ENCODE measurements at places on chromosomes 12 and 14.

DNA sequence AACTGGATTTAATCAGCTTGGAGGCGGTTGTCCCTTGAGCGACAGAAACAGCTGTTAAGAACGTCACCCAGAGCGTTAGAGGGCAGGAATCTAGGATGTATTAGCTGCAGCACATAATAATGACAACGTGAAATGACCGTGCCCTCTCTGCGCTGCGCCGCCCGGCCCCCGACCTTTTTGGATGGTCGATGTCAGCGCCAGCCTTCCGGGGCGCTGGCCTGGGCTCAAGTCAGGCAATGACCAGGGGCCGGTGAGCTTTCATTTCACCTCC lies 427 bp upstream of the TMEM120B start:
- peak; percentile 88 for DNase-seq

GRCh38 chr12:131608740-131609690 lies 101.9 kb upstream of the SFSWAP start:
- DNase-seq = peak; percentile 59

GRCh38 chr14:90533591-90534021 lies 136.8 kb downstream of the CALM1 start:
- DNase-seq = no peak

DNA sequence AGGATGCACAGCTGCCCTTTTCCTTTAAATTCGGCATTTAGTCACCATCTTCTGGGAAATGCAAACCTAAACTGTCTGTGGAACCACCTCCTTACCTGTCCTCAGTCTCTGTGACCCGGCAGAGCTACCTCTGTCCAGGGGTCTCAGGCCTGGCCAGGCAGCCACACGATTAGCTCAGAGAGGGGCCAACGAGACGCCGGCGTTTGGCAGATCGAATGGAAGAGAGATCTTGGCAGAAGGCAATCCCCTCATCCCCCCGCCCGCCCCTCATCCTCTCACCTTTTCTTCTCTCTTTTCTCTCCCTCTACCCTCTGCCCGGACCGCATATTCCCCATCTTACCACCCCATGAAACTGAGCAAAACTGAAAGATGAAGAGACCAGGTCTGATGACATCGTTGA lies 101.0 kb downstream of the PIWIL1 start:
- DNase-seq = no peak

DNA sequence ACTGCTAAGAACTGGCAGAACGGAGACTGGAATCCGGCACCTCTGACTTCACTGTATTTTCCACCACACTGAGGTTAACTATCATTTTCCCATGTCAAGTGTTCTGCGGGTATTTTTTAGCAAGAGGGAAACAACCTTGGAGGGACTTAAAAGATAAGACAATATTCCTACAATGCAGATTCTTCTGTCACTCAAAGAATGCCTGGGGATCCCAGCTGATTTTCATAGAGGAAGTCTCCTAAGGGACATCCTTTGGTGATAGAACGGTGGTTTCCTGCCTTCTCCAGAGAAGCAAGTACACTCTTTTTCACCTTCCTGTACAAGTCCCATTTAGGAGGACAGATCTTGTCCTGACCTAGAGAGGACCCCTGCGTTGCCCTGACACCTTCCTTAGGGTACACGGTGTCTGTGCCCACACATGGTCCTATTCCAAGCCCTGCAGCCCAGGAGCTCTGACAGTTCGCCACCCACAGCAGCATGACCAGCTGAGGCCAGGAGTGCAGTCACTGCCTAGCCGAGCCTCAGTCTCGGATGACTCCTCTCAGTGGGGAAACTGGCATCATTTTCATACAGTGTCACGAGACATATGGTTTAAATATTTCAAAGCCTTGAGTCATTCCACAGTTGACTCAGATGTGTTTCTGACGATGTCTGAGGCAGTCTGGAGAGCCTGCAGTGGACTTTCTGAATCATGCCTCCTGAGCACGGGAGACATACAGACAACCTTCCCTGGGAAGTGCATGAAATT lies 181.3 kb upstream of the FKBP4 start:
- no peak for DNase-seq

- DNase-seq = no peak
These were observed 5.4 kb downstream of the VWF start for GRCh38 chr12:6118891-6119568.

GRCh38 chr12:7058850-7059395 lies 1.6 kb upstream of the C1S start:
- no peak for DNase-seq

DNA sequence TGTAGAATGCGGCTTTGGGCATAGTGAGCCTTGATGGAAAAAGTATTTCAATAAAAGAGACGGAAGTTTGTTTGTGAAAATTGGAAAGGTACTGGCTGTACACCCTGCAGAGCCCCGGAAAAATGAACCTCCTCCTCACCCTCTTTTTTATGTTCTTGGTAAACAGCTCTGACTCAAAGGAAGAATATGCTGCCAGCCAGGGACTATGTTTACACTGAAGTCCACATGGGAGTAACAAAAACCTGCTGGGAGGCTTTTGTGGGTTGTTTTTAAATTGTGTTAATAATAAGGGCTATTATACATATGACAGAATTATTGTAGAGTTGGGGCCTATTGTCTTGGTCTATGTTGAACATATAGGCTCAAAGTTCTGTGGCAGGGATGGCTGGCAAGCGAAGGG lies 70.7 kb downstream of the TTC8 start:
- DNase-seq = no peak

DNA sequence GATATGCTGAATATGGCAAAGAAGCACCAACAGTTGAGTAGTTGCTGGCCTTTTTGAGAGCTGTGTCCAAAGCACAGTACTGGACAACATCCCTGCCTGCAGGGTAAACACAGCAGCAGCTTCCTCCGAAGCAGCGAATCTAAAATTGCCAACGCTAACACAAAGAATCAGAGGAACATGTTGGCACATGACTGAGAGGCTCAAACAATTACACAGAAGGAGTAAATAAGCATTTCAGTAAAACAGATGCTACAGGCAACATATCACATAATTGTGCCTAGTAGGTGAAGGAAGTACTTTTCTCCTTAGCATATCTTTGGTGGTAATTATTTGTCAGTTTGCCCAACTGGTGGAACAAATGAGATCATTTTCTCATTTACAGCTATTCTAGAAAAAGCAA lies 52.1 kb downstream of the KICS2 start:
- no peak for DNase-seq

DNA sequence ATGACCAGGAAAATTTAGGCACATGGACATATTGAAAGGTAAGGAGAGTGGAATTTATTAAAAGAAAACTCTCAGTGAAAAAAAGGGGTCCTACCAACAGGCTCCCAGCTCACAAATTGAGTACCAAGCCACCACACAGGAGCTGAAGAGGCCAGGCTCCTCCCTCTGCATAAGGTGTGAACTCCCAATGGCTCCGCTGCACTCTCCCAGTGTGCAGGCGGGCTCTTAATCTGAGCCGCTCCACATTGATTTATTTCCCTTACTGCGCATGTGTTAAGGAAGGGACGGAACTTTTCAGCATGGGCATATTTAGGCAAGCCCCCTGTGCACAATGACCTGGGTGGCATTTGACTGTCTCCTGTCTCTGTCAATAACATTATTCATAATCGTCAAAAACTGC lies 68.6 kb upstream of the PLEKHG7 start:
- DNase-seq = no peak

DNA sequence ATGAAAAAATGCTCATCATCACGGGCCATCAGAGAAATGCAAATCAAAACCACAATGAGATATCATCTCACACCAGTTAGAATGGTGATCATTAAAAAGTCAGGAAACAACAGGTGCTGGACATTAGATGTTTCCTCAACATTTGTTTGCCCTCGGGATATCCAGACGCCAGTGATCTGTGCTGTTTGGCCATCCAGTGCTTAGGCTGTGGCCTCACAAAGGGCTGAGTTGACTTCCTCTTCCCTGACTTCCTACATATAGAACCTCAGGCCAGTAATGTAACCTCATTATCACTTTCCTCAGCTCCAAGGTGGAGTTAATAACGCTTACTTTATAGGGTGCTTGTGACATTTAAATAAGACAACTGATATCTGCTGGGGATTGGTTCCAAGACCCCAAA lies 51.8 kb downstream of the SLC15A5 start:
- no peak for DNase-seq

GRCh38 chr12:18723752-18724151 lies 14.1 kb downstream of the PLCZ1 start:
- DNase-seq = no peak

DNA sequence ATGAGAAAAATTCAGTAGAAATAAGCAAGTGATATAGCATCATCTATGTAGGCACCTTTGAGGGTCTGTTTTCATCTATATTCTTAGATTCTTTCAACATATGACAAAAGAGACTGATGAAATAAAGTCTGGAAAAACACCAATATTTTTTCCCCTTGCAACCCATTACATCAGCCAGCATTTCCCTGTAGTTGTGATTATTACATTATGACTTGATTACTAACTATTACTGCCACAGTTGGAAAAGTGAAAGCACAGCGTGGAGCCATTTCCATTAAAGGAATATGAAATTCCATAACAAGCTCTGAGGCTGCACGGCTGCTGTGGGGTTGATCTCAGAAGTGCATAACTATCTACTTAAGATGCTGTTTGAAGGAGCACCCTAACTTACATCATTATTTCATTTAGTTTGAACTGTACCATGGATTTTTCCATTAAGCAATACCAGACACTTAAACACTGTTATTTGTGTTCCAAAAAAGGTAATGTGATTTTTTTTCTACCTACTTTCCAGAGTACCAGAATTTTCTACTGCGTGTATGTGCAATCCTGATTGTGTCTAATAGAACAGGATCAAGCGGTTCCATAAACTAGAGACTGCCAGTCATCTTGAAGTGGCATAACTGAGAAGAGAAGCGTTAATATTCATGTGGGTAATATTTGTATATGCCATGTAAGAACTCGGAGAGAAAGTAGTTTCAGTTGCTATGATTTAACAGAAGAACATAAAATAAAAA lies 405.5 kb downstream of the MDGA2 start:
- DNase-seq = no peak

DNA sequence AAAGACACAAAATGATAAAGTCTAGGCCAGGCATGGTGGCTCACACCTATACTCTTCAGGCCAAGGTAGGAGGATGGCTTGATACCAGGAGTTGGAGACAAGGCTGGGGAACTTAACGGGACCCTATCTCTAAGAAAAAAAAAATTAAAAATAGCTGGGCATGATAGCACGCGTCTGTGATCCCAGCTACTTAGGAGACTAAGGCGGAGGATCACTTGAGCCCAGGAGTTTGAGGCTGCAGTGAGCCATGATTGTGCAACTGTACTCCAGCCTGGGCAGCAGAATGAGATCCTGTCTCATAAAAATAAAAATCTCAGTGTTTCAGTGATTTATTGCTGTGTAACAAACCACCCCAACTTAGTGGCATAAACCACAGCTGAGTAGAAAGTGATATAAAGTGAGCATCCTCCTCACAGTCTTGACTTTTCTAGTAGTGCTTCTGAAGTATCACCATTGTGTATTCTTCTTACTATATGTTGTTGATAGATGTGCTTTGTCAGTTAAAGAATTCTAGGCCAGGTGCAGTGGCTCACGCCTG lies 10.6 kb upstream of the ATF1 start:
- DNase-seq = no peak

DNA sequence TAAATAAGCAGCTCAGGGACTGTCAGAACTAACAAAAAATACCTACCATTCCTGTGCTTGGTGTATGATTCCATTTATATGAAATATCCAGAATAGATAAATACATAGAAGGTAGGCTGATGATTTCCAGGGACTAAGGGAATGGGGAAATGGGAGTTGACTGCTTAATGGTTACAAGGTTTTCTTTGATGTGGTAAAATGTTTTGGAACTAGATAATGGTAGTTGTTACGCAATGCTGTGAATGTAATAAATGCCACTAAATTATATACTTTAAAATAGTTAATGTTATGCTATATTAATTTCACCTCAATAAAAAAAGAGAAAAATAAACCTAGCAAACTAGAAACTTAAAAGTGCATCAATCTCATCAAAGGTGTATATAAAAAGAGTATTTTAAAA lies 41.1 kb downstream of the CEP83 start:
- DNase-seq = no peak

- DNase-seq = no peak
These were observed 380 bp downstream of the ANKRD13A start for GRCh38 chr12:109999649-109999971.

DNA sequence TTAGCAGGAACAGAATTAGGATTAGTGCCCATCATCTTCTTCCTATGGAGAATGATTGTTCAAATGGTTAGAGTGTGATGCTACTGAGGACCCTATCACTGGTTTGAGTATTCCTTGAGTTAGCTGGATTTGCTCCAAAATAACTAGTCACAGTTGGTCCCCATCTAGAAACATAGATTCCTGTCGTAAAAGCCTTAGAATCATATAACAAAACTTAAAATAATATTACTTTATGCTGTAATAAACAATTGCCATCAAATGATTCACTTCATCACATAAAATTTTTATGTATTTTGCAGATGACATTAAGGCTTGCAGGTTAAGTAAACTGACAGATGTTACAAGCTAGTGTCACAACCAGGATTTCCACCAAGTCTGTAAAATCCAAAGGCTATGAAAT lies 209.8 kb downstream of the CCER1 start:
- DNase-seq = no peak

DNA sequence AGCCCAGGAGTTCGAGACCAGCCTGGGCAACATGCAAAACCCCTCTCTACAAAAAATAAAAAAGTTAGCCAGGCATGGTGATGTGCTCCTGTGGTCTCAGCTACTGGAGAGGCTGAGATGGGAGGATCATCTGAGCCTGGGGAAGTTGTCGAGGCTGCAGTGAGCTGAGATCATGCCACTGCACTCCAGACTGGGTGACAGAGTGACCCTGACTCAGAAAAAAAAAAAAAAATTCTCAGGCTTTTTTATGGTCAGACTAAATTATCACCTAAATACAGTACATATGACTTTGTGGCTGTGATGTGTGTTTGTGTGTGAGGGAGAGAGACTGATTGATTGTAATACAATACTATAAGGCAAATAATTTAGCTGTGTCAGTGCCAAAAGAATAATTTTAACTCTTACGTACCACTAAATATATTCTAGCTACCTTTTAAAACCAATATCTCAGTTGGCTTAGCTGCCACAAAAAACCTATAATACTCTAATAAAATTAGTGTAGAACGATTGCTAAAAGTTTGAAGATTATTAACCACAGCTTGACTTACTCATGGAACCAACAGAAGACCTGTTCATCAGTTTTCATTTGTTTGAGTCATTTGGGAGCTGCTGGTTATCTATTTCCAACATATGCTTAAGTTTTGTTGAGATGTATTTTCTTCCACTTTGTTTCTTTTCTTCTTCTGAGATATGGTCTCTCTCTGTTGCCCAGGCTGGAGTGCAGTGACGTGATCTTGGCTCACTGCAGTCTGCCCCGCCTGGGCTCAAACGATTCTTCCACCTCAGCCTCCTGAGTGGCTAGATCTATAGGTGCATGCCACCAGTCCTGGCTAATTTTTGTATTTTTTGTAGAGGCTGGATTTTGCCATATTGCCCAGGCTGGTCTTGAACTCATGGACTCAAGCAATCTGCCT lies 58.0 kb downstream of the DIP2B start:
- peak; percentile 79 for DNase-seq

GRCh38 chr14:103538291-103539055 lies 9.5 kb downstream of the TRMT61A start:
- no peak for DNase-seq

GRCh38 chr14:60266021-60266937 lies 17.3 kb downstream of the PPM1A start:
- peak; percentile 41 for DNase-seq
